ENCODE measurements at places on chromosomes 16 and 17. TPM values are rescaled to one million over a fixed set of nuclear protein-coding genes. Genes with fewer than 3 reads are reported as not detected.

The DNAH2 gene
- total RNA-seq: under 0.01 TPM

DNA sequence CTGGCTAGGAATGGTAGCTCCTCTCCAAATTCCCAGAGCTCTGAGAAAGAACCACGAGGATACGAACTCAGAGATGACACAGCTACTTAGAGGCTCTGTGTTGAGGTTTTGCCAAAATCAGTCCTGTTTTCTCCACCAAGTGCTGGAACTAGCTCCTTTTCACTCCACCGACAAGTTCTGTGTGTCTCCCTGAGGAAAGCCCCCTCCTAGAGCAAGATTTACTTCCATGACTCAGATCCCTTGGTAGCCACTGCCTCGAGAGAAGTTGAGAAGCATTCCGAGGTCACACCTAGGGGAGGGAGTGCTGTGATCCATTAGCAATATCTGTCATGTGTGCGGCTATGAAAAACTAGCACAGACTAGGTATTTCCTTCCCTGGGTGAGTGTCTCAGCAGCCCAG, 30.6 kb downstream of the IL21R start:
- peak; percentile 71 for DNase-seq

GRCh38 chr17:74277935-74278334, 3.9 kb downstream of the DNAI2 start:
- DNase-seq: no peak

The ZG16 gene
- total RNA-seq: not detected

- DNase-seq: no peak
These were observed 42.2 kb downstream of the CCDC57 start for GRCh38 chr17:82170412-82170961.

The SEPTIN1 gene
- total RNA-seq: not detected

DNA sequence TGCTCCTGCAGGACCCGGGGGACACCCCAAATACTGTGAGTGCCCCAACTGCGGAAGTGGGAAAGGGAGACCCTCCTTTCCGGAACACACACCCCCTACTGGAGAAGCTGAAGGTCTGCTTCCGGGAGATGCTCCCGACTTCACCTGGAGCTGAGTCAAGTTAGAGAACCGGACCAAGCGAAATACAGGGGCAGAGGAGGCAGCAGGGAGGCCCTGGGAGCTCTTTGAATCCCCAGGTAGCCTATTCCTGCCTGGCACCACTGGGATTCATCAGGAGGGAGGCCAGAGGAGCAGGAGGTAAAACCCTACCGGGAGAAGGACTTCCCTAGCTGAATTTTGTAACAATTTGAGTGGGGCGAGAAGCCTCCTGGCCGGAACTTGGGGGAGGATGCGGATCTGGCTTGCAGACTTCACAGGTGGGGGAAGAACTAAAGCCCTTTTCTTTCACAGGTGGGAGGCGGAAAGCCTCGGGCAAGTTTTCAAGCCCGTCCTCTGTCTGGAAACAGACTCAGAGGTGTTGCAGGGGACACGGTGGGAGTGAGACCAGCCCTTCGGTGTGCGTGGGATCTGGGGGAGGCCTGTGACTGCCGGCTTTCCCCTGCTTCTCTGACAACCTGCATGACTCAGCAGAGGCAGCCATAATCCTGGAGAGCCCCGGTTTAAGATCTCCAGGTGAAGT, 22.4 kb upstream of the TEKT1 start:
- DNase-seq: no peak

- DNase-seq: no peak
These were observed 10.5 kb upstream of the RBFOX3 start for GRCh38 chr17:79621151-79621943.

All from fibroblast of the aortic adventitia (primary cell).